ENCODE measurements at places on chromosomes 12 and 14.
A peak's percentile ranks its signal among the peaks of the same experiment; 100 is the strongest.

DNA sequence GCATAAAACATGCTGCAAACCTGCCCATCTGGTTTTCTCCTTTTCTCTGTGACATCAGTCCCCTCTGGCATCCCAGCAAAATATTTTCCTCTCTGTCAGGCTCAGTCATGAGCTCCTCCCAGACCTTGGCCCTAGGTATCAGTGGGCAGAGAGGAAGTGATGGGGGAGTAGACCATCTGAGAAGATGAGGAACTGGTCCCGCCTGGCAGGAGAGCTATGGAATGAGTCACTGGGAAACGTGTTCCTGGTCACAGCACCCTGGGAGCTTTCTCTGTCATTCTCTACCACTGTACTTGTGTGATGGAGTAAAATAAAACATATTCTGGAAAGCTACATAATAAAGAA, 5.0 kb upstream of the SRSF9 start:
- H3K4me1 ChIP-seq, result peaks cover 7% of the 10 kb centered on the region
- no peak overlapping the region for H3K27ac ChIP-seq
- H3K4me3 ChIP-seq, result no peak overlapping the region
- no peaks in the 10 kb centered on the region for H3K27me3 ChIP-seq

GRCh38 chr14:41663473-41663850, 56.8 kb downstream of the LRFN5 start:
- H3K27ac ChIP-seq, result no peak overlapping the region
- no peaks in the 10 kb centered on the region for H3K27me3 ChIP-seq
- DNase-seq, result no peak
- peaks cover 10% of the 10 kb centered on the region for H3K4me1 ChIP-seq
- no peaks in the 10 kb centered on the region for H3K36me3 ChIP-seq

GRCh38 chr14:96511667-96512066, 9.5 kb downstream of the PAPOLA start:
- H3K4me1 ChIP-seq, result peaks cover 80% of the 10 kb centered on the region
- no peaks in the 10 kb centered on the region for H3K27me3 ChIP-seq
- no peak for DNase-seq
- H3K36me3 ChIP-seq, result peaks cover 3% of the 10 kb centered on the region

- no peak for DNase-seq
- H3K27me3 ChIP-seq, result no peaks in the 10 kb centered on the region
- peak overlapping the region; percentile 82 for H3K27ac ChIP-seq
Observed at GRCh38 chr14:102819747-102820330, 42.6 kb downstream of the TRAF3 start.

DNA sequence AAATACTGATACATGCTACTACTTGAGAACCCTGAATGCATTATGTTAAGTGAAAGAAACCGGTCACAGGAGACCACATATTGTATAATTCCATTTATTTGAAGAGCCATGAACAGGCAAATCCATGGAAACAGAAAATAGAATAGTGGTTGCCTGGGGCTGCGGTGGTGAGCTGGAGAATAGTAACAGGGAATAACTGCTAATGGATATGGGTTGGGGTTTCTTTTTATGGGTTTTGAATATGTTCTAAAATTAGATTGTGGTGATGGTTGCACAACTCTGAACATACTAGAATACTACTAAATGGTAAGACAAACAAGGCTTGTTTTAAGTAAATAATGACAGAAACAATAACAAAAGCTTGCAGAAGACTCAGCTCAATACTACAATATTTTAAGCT, 293.0 kb downstream of the BTG1 start:
- no peaks in the 10 kb centered on the region for H3K36me3 ChIP-seq
- H3K4me3 ChIP-seq, result no peak overlapping the region
- no peaks in the 10 kb centered on the region for H3K4me1 ChIP-seq
- no peak overlapping the region for H3K27ac ChIP-seq

- no peak for DNase-seq
- H3K36me3 ChIP-seq, result no peaks in the 10 kb centered on the region
- no peak overlapping the region for H3K27ac ChIP-seq
- H3K27me3 ChIP-seq, result no peaks in the 10 kb centered on the region
- H3K4me3 ChIP-seq, result no peak overlapping the region
- H3K4me1 ChIP-seq, result no peaks in the 10 kb centered on the region
Observed at GRCh38 chr14:68936476-68936875, 42.6 kb downstream of the ACTN1 start.

GRCh38 chr12:89288959-89289358, 63.3 kb downstream of the DUSP6 start:
- H3K4me3 ChIP-seq, result no peak overlapping the region
- no peak overlapping the region for H3K27ac ChIP-seq
- no peaks in the 10 kb centered on the region for H3K27me3 ChIP-seq

DNA sequence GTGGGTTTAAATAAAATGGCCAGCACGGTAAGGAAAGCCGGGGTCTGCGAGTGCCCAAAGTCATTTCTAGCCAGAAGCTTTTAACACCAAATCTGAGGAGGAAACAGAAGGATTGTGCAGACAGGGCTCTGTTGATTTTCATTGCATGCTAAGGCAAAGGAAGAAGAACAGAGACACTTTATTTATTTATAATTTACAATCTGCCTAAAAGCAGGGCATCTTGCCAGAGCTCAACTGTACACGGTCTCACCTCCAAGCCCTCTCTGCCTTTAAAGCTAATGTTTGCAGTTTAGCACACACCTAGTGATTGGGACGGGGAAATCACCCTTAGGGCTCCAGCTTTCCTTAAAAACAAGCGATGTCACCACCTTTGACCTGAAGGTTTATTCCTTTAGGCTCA, 4.0 kb downstream of the KCNA5 start:
- H3K4me3 ChIP-seq, result no peak overlapping the region
- H3K4me1 ChIP-seq, result 0 out of 2 replicates have a peak, but pooled peaks cover 3% of the 10 kb centered on the region
- no peaks in the 10 kb centered on the region for H3K27me3 ChIP-seq
- H3K27ac ChIP-seq, result no peak overlapping the region
- no peak for DNase-seq
- H3K36me3 ChIP-seq, result no peaks in the 10 kb centered on the region

GRCh38 chr14:59675394-59675793, 98.8 kb upstream of the CCDC175 start:
- H3K36me3 ChIP-seq, result no peaks in the 10 kb centered on the region
- H3K4me3 ChIP-seq, result no peak overlapping the region
- no peak overlapping the region for H3K27ac ChIP-seq

DNA sequence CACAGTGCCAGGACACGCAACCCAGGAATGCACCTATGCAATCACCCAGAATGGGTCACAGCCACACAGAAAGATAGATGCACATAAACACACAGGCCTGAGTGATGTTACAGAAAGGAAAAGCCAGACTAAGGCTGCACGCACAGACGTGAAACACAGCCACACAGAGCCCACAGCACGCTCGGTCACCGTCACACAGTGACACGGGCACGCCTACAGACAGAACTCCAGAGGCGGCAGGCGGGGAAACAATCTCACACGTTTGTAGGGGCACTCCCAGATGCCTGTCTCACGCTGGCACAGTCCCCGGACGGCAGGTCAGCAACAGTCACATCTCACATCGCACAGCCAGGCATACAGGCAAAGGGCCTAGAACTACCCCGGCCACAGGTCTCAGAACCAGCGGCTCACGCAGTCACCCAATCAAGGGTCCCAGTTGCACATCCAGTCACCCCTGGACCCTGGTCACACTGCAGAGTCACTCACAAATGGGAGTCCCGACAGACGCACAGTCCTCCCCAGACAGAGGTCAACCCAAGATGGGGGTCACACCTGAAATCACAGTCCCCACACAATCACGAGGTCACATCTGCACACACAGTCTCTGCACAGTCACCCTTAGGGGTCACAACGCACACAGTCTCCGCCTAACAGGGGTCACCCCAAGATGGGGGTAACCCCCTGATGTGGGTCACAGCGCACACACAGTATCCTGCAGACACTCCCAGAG, 790 bp downstream of the SSH1 start:
- no peaks in the 10 kb centered on the region for H3K27me3 ChIP-seq
- H3K36me3 ChIP-seq, result peaks cover 5% of the 10 kb centered on the region
- H3K4me3 ChIP-seq, result peak overlapping the region; percentile 99
- peaks cover 37% of the 10 kb centered on the region for H3K4me1 ChIP-seq

DNA sequence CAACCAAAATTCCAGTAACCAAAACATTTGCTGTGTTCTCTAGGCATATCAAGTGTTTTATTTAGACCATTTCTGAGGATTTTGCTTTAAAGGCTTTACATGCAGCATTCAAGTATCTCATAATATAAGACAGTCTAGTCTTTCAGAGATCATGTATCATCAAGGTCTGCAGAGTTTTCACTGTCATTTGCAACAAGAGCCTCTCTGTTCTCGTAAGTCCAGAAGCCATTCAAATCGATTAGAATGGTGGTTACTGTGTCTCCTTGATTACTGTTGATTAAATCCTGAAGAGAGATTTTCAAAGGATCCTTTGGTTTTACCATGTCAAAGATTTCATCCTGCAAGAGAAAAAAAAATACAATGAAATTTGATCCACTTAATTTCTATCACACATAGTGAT, 36.3 kb downstream of the PPP2R3C start:
- DNase-seq, result no peak
- H3K27me3 ChIP-seq, result no peaks in the 10 kb centered on the region

DNA sequence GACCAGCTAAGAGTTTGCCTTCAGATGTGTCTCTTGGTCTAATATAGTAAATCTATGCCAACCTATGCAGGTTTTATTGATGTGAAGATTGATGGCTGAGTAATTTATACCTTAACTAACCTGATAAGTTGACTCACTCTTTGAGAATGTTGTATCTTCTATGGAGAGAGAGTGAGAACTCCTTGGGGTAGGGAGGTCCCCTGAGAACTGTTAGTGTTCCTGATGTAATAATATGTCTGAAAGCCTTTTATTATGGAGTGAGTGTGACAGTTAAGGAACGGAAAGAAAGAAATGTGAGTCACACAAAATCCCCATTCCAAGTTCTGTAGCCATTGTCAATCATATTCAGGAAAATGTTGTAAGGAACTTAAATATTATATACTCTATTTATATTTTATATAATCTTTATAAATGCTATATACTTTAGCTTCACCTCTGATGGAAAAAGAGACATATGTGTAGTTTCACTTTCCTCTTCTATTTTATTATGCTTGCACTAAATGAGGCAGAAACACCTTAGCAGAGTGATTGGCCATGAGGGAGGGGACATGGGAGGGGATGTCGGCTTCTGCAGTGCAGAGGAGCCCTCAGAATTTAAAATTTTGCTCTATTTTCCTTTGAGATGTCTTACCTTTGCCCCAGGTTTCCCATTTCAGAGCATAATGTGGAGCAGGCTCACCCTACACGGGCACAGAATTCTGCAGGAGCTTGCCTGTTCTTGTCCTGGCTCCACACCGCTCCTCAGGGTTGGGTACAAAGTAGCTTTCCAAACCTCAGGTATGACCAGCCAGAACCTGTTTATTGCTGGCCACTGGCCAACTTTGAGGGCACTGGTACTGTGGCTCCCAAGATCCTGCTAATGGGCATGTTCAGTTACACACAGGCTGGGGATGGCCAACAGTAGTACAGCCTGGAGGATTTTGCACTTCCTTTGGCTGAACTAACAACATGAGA, 57.7 kb downstream of the ARF6 start:
- no peaks in the 10 kb centered on the region for H3K27me3 ChIP-seq
- H3K4me3 ChIP-seq, result no peak overlapping the region
- DNase-seq, result no peak
- no peaks in the 10 kb centered on the region for H3K36me3 ChIP-seq

DNA sequence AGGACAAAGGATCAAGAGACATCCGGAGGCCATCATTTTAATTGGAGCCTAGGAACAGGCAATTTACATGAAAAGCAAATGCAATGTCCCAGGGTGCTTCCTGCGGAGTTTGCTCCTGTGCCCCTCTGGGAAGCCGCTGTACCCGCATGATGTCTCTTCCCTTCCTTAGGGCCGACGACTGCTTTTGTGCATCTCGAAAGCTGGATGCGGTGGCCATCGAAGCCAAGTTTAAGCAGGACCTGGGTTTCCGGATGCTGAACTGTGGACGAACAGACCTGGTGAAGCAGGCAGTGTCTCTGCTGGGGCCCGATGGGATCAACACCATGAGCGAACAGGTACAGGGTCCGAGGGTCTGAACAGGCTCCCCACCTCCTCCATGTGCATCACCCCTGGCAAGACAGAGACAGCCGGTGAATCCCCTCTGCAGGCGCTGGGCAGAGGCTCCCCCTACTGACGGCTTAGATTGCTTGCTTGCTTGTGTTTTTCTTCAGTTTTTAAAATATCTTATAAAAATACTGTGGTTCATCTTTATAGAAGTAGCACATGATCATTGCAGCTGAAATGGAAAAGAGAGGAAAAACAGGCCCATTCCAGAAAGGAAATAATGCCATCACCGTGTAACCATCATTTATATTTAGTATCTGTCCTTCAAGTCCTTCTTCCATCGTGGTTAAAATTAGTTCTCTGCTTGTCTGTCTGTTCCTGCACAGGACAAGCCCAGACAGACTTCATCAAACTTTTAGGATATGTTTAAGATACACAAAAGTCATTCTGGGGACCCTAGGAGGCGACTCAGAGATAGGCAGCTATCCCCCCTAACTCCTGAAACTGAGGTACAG, 75.4 kb upstream of the PWP1 start:
- no peaks in the 10 kb centered on the region for H3K4me1 ChIP-seq
- no peaks in the 10 kb centered on the region for H3K27me3 ChIP-seq
- H3K4me3 ChIP-seq, result no peak overlapping the region
- no peaks in the 10 kb centered on the region for H3K36me3 ChIP-seq

- H3K36me3 ChIP-seq, result 0 out of 2 replicates have a peak, but pooled peaks cover 3% of the 10 kb centered on the region
- no peak overlapping the region for H3K4me3 ChIP-seq
- H3K27me3 ChIP-seq, result no peaks in the 10 kb centered on the region
- H3K4me1 ChIP-seq, result peaks cover 15% of the 10 kb centered on the region
- no peak for DNase-seq
- H3K27ac ChIP-seq, result no peak overlapping the region
Observed at GRCh38 chr12:110745542-110746284, 3.0 kb upstream of the PPP1CC start.

GRCh38 chr14:100585448-100586152, 1.6 kb downstream of the BEGAIN start:
- no peaks in the 10 kb centered on the region for H3K36me3 ChIP-seq
- H3K27ac ChIP-seq, result no peak overlapping the region
- no peaks in the 10 kb centered on the region for H3K4me1 ChIP-seq
- no peaks in the 10 kb centered on the region for H3K27me3 ChIP-seq

DNA sequence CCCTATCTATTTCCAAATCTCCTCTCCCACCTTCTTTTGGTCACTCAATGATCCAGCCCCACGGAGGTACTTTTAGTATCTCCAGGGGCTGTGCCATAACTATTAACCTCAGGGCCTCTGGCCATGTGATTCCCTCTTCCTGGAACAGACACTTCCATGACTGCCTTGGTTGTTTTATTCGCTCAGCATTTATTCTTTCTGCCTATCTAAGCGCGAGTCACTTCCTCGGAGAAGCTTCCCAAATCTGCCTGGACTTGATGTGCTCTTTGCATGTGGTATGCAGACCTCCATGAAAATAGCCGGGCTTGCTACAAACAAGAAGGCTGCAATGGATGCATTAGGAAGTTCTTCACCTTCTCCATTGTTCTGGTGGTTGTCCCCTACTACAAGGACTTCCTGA, 939.0 kb upstream of the TMEM132C start:
- H3K36me3 ChIP-seq, result no peaks in the 10 kb centered on the region
- no peaks in the 10 kb centered on the region for H3K27me3 ChIP-seq
- H3K4me1 ChIP-seq, result no peaks in the 10 kb centered on the region
- H3K27ac ChIP-seq, result no peak overlapping the region
- no peak for DNase-seq

GRCh38 chr12:132151766-132152410, 7.6 kb downstream of the NOC4L start:
- no peaks in the 10 kb centered on the region for H3K4me1 ChIP-seq
- H3K27me3 ChIP-seq, result no peaks in the 10 kb centered on the region
- H3K36me3 ChIP-seq, result peaks cover 19% of the 10 kb centered on the region
- no peak overlapping the region for H3K27ac ChIP-seq
- no peak overlapping the region for H3K4me3 ChIP-seq
